ENCODE measurements at places on chromosomes 4 and X.

DNA sequence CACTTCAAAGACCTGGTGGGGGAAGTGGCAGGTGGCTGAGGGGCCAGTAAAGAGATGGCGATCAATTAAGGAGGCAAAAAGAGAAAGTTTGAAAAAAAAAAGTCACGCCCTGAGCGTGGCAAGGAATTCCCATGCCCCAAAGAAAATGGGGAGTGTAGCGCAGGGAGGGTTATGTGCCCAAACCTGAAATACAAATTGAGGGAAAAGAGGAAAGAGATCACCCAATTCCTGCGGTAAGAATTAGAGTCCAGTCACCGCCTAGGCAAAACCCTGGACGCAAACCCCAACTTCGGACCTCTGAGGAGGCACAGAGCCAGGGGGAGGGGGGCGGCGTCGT is 595 bp downstream of the ENOX2 start:
- DNase-seq = no peak

GRCh38 chr4:83011689-83012199 is 1.1 kb upstream of the LIN54 start:
- DNase-seq = no peak

DNA sequence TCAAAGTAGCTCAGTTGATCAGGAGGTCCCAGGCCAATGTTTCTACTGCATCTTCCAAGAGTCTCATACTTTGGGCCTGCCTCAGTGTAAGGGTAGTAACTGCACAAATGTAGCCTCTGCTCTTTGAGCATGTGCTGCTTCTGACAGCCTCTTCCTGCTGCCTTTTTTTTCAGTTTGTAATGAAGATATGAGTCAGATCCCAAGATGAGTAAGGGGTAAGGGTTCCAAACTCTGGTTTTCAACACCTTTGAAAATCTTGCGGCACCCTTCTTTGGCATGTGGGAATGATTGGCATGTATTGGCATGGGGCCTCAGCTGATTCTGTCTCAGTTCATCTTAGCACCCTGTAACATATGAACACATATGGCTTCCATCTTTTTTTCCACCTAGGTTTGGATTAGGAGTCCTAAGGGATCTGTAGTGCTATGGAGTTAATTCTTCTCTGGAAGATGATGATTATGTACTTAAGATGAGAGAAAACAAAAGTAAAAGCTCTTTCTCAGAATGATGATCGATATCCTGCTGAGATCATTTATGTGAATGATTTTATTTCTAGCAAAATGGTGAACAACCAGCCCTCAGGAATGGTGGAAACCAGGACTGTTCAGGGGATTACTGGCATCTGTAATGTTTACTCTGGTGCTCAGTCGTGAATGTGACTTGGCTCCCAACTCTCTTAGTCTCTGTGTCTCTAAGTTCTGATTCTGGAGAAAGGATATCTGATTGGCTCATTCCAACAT is 118.7 kb upstream of the PRPS2 start:
- DNase-seq = no peak

- DNase-seq = no peak
These were observed 166.4 kb downstream of the TSPAN5 start for GRCh38 chr4:98491899-98492559.

GRCh38 chr4:182093431-182093831 is 149.8 kb upstream of the TENM3 start:
- DNase-seq = no peak

DNA sequence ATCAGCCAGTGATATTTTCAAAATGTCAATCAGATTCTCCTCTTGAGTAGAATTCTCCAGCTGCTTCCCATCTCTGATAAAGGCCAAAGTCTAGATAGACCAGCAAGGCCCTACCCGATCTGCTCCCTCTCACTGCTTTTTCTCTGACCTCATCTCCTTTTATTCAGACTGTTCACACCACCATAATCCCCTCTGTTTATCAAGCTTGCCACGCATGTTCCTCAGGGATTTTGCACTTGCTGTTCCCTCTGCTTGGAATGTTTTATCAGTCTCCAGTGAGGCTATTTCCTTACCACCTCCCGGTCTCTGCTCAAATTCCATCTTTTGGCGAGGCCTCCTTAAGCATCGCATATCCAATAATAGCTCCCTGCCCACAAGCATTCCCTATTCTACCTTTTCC is 20.1 kb downstream of the NOCT start:
- DNase-seq = no peak

GRCh38 chr4:172573899-172574298 is 594.7 kb upstream of the GALNT7 start:
- no peak for DNase-seq

DNA sequence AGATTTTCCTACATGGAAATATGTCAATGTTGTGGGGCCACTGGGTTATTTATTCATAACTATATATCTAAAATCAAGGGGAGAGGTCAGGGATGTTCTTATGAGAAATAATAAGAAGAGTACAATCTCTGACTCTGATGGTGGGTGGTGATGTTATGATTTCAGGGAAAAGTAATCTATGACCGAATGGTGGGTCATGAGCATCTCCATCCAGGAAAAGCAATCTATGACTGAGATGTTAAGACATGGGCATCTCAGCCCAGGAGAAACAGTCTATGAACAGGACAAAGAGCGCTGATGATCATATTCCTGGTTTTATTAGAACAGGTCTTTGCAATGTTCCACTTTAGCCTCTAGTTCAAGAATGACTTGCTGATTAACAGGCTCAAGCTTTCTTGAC is 137.1 kb downstream of the ARSF start:
- DNase-seq = no peak

- DNase-seq = no peak
These were observed 106.3 kb downstream of the FAM53A start for GRCh38 chr4:1577822-1578217.

GRCh38 chr4:123898946-123899666 is 502.5 kb downstream of the SPRY1 start:
- DNase-seq = peak; percentile 7

- DNase-seq = no peak
These were observed 15.5 kb downstream of the ZNF185 start for GRCh38 chrX:152913346-152913745.

DNA sequence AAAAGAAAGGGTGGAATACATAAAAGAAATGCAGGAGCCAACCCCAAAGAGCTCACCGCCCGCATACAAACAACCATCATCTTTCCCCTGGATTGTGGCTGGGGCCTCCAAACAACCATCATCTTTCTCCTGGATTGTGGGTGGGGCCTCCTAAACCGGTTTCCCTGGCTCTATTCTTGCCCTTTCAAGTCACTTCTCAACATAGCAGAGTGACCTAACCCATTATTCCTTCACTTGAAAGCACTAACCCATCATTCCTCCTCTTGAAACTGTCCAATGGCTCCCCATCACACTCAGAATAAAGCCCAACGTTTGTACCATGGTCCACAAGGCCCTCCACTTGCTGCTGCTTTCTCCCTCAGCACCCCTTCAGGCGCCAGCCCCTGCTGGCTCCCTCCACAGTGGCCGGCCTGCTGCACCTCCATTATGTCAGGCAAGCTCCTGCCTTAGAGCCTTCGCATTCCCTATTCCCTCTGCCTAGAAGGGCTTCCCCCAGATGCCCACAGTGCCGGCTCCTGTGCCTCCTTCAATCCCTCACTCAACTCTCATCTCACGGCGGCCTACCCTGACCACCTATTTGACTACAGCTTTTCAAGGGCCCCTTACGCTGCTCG is 24.1 kb downstream of the SMIM43 start:
- no peak for DNase-seq

- DNase-seq = no peak
These were observed 6.2 kb upstream of the CSF2RA start for GRCh38 chrX:1262369-1262768.

DNA sequence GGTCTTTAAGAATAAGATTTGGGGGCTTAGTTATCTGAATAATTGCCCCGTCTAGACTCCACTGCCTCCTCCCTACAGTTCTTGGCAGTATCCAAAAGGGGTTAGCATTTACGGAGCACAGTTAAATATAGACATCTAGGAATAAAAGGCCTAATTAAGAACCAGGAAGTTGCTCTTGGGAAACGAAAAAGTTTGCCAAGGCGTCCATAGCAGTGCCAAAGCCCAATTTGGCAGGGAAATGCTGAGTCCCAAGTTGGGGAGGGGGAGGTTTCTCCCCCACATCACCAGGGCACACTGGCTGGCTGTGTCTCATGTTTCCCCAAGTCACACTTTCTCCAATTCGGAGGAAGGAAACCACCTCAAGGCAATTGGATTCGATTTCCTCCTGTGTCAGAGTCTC is 338.7 kb downstream of the FBXW7 start:
- DNase-seq = no peak

DNA sequence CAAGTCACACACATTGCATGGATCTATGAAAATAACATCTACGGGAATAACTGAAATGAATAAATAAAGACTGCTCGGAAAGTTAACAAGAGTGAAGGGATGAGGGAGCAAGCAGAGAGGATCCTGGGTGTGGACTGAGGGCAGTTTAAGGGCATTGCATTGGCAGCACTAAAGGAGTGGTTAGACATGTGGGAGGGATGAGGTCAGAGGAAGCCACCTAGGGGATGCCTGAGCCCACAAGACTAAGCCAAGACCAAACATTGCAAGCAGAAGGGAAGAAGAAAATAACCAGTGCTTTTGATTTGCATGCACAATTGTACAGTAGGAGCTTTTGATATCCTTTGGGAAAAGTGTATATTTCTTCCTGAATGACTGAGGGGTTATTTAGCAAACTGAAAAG is 106.1 kb downstream of the MSL3 start:
- no peak for DNase-seq

DNA sequence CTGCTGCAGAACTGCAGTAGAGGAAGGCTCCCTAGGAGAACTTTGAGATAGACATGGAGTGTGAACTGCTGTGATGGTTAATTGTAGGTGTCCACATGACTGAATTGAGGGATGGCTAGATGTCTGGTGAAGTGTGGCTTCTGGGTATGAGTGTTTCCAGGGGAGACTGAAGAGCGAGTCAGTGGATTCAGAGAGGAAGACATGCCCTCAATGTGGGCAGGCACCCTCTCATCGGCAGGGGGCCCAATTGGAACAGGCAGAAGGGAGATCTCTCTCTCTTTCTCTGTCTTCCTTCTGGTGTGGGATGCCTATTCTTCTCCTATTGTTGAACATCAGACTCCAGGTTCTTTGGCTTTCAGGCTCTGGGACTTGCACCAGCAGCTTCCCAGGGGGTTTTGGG is 304.7 kb upstream of the GATB start:
- no peak for DNase-seq

DNA sequence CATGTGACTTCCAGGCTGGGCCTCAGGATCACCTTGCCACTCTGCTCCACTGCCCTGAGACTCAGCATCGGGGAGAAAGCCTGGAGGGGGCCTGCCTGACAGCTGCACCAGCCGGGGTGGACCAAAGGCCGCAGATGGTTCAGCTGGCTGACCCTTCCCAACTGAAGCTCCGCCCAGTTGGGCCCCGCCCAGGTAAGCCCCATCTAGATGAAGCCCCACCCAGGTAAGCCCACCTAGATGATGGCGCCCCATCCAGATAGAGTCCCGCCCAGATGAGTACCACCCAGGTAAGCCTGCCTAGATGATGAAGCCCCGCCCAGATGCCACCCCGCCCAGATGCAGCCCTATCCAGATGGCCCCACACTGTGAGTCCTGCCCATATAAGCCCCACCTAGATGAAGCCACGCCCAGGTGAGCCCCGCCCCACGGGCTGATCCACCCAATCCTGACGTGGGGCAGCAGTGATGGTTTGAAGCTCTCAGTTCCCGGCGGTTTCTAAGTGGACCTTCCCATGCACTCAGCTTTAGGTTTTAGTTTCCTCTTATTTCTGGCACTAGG is 10.0 kb downstream of the ZFYVE28 start:
- no peak for DNase-seq

GRCh38 chr4:74751856-74752255 is 42.5 kb downstream of the BTC start:
- no peak for DNase-seq

DNA sequence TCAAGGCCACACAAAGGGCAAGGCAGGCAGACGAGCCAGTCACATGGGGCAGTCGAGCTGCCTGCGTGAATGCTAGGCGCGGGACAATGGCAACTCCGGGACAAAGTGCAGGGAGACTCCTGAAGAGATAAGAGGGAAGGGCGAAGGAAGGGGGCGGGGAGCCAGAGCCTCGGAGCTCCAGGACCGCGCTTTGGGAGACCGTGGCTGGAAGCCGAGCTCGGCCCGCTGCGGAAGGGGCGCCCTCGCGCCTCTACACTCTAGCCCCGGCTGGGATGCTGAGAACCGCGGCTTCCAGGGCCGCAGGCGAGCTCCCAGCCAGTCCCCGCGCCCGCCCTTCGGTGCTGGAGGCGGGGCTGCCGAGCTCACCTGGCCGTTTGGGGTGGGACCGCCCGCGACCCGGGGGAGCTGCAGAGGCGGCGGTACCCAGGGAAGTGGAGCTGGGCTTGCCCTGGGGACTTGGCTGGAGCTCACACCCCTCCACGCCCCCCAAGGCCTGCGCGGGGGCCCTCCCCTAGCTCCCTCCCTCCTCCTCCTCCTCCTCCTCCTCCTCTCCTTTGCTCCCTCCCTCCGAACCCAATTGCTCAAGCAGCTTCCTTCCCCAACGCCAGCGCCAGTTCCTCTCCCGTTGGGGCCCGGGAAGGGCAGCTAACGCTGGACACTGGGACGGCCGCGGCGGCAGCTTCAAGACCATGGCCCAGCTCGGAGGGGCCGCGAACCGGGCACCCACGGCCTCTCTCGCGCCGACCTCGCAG is at the start of gene SOWAHD:
SOWAHD (plus strand) TSS at position 610 of the 752 bp plus-strand sequence; CDS start at position 690, 80 bp downstream.
- no peak for DNase-seq

GRCh38 chr4:123398853-123399626 is 2.4 kb downstream of the SPRY1 start:
- peak; percentile 64 for DNase-seq
